ENCODE measurements at places on chromosomes 12 and 14.

DNA sequence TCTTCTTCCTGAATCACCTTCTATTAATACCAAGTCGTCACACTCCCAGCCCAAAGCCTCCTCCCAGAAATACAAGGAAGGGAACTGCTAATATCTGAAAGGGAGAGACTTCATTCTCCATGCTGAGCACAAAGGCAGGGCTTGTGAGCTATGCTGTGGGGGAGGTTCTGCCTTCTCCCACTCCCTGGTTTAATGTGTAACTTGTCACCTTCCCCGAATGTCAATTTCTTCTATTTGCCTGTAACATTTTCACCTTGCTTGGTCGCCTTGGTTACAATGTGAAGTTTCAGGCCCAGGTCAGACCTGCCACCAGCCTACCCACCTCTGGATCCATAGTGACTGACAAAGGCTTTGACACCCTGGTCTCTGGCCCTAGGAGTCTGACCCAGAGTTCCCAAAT is 82.0 kb upstream of the ESRRB start:
- DNase-seq, result no peak

GRCh38 chr14:32043624-32044023 is 33.5 kb upstream of the ARHGAP5 start:
- DNase-seq, result no peak

- peak; percentile 38 for DNase-seq
Measured at GRCh38 chr12:128791395-128792322, 32.1 kb downstream of the SLC15A4 start.

DNA sequence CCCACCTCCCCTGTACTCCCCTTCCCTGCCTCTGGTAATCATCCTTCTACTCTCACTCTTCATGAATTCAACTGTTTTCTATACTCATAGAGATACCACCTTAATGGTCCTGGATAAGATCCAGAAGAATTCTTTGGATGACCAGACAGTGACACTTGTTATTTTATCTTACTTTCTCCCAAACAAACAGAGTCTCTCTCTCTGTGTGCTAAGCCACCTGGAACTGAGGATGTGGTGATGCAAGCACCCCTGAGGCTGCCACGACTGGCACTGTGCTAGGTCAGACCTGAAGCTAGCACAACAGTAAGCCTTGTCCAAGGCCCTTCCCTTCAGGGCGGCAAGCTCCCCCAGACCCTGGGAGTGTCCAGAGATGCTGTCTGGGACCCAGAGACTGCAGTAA is 250.2 kb downstream of the C12orf50 start:
- DNase-seq, result no peak

- DNase-seq, result no peak
Measured at GRCh38 chr12:110885152-110885840, 35.1 kb downstream of the MYL2 start.

DNA sequence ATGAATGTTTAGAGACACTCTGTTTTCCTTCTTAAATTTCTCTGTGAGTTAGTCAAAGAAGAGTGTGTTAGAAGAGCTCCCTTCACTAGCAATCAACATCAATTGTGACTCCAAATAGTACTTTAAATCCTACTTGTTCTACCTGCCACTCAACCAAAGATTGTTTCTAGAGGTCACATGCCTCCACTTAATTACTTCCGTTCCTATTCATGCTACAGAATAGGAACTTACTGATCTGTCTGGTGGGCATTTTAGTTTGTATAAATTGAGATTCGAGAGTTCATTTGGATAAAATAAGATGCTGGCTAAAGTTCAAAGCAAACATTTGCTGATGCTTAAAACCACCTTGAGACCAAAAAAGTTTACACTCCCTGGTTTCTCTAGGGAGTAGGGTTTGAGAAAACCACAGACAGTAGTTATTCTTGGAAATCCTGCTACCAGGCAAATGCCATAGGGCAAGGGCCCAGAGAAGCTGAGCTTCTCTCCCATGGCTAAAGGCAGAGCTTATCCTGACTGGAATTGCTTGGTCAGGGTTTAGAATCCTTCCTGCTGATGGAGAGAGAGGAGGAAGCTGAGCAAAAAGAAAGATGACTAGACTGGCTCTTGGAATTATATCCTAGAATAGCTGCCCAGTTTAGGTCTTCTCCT is 389.6 kb upstream of the ATP2B1 start:
- DNase-seq, result no peak

DNA sequence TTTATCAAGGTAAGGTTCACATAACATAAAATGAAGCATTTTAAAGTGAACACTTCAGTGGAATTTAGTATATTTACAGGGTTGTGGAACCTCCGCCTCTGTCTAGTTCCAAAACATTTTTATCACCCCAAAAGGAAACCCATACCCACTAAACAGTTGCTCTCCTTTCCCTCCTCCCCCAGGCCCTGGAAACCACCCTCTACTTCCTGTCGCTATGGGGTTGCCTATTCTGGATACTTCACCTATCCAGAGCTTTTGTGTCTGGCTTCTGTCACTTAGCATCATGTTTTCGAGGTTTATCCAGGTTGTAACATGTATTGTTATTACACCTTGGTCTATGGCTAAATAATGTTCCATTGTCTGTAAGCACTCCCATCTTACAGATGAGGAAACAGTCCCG is 27.7 kb upstream of the ZFP36L1 start:
- DNase-seq, result peak; percentile 74

GRCh38 chr14:52547526-52547925 is 4.8 kb downstream of the TXNDC16 start:
- DNase-seq, result no peak

DNA sequence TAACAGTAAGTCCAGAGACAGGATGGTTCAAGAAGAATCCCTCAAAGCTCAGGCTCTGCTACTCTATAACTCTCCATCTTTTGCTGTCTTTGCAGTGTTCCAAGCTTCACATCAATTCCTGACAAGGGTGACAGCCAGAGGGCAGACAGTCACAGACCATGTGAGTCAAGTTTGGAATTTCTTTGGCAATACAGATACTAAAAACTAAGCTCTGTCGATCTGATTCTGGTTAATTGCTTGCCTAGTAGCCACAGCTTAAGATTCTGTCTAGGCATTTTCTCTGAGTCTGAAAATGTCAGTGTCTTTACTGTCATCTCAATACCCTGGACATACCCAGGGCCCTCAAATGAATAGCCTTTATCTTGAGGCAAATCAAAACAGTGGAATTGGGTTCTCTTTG is 153.7 kb downstream of the CEP128 start:
- no peak for DNase-seq

DNA sequence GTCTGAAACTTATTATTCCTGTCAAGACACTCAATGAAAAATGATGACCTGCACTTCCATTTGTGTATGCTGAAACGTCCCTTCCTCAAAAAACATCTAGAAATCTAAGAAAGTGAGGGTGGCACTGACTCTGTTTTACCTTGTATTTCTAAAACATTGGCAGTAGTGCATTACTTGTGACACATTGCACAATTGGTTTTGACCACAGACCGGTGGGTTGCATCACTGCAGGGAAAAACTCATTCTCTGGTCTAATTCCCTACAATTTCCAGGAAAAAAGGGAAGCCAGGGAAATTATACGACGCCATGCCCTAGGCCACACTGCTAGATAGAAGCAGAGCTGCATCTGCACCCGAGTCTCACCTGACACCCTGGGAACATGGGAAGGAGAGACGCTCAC is 156.7 kb downstream of the NTF3 start:
- DNase-seq, result no peak

DNA sequence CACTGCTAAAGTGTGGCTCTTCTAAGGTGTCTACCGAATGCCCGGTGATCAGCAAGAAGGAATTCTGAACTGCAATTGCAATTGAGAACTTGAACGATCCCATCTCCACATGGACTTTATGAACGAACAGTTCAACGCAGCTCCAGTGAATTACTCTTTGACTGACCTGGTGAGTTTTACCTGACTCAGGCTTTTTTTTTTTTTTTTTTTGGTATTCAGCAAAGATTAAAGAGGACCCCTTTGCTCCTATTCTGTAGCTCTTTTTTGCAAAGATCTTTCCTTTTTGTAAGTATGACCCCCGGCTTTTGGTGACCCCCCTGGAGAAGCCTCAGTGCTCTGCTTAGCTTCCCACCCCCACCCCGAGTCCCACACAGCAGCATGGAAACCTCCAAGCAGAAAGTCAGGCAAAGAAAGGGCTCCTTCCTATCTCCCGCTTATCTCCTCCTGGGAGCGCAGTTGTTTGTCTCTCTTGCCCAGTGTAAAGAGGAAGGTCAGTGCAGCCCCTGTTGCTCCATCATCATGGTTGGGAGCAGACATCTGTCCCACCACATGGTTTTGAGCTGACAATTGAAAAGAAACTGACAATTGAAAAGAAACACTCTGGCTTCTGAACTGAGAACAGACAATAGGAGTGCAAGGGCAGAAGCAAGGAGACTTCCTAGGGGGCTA is 72.1 kb upstream of the DIO3 start:
- no peak for DNase-seq

DNA sequence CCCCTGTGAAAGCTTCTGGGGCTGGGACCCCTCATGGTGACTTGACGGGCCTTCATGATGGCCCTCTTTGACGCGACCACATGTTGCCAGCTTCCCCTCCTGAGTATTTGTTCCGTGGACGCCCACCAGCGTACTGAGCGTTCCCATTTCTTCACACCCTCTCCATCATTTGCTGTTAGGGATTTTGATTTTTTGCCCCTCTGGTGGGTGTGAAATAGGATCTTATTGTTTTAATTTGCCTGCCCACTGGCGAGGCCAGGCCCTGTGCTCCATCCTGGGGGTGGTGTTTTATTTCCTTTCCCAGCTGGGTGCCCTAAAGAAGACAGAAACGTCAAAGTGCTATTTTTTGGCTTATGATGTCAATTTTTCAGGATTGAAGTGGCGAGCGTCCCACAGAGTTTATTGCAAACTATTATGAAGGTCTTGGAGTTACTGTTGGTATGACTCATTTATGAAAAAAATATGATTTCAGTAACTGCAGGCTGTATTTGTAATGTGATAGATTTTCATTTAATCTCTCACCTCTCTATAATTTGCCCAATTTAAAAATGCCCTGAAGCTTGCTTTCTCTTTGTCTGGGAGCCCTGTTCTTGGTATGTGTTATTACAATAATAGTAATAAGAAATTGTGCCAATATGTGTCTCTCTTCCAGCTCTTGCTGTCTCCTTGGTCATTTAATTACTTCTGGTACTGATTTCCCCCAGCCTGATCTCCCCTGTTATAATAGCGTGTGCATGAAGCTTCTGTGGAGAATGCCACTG is 99.6 kb downstream of the SLC25A47 start:
- no peak for DNase-seq

- DNase-seq, result no peak
Measured at GRCh38 chr12:107264667-107265066, 171.3 kb upstream of the CRY1 start.

DNA sequence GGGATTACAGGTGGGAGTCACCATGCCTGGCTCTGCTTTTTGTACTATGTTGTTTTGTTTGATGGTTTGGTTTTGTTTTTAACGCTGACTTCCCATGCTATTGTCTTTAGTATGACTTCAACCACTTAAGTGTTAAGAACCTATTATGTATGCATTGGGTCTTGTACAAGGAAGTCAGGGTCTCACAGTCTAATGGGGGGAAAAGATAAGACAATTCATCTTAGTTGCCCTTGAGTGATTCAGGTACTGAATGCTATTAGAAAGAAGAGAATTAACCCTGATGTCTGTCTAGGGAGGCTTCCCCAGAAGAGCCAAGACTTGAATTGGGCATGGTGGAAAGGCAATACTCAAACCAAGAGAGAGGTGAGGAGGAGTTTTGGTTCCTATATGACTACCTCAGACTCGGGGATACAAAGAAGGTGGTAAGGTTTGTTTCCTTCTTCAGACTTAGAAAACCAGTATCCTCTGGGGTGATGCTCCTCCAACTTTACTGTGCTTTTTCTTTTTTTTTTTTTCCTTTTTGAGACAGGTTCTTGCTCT is 64.6 kb downstream of the SUSD6 start:
- no peak for DNase-seq

DNA sequence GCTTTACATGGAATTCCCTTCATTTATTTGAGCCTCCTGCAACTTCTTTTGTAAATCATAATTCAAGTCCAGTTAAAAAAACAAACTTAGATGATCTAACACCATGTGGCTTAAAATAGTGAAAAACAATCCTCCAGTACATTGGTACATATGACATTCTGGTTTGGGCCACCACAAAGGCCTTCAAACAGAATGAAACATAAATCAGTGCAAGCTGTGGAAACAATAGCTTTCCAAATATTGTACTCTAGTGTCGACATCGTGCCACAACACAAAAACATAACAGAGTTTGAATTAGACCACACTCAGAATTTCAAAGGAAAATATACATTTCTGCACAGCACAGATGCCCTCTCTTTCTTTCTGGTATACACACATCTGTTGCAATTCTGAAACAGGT is 751.3 kb downstream of the SLC6A15 start:
- no peak for DNase-seq

DNA sequence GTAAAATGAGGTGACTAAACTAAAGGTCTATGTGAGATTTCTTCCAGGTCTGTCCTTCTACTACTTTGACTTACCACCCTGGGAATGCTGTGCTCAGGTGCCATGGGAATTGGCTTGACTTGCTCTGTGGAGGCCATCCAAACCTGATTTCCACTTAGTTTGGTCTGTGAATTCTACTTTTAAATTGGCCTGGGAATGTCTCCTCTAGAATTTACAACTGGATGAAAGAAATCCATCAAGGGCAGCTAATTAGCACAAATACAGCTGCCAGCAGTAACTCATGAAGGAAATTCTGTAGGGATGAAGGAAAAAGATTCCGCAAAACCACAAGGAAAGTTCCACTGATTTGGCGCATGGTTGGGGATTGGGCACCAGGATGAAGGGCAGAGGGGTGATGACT is 31.7 kb upstream of the FRMD6 start:
- DNase-seq, result no peak

Data from CD4-positive, alpha-beta T cell treated with Interleukin-12 subunit alpha and Interleukin-12 subunit beta, for 1 hour (primary cell).